ENCODE measurements at places on chromosomes 2 and 18. TPM values are rescaled to one million over a fixed set of nuclear protein-coding genes. Genes with fewer than 3 reads are reported as not detected.
A peak's percentile ranks its signal among the peaks of the same experiment; 100 is the strongest.

The IFIH1 gene
- 37.8 TPM for total RNA-seq

DNA sequence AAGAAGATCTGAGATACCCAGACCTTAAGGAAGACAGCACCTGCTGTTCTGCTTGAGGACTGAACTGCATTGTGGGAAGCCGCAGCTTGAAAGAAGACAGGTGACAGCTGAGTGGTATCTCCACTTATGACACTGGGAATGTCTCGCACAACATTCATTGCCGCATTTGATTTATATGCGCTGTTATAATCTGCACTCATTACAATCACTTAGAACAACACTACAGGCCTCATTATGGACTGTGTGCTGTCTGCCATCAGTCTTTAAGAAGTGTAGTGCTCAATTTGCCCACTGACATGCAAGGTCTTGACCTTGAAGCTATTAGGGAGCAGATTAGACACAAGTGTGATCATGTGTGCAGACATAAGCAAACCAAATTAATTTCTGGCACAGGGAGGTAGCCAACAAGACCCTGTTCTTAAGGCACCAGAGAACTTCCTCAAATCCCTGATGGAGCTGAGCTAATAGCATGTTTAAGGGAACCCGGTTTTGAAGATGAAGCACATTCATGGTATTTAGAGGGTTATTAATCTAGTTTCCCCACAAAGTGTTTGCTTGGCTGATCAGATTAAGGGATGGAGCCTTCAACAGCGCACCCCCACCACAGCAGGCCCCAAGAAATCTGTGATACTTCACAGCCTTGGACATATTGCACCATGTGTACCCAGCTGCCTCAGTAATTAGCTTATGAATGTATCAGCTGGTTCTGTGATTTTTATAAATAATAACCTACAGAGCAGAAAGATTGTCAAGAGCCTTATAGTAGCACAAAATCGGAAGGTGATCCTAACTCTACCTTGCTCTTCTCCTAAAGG, 146.8 kb downstream of the SATB2 start:
- no peak for DNase-seq

The GALNT13 gene
- not detected for total RNA-seq

DNA sequence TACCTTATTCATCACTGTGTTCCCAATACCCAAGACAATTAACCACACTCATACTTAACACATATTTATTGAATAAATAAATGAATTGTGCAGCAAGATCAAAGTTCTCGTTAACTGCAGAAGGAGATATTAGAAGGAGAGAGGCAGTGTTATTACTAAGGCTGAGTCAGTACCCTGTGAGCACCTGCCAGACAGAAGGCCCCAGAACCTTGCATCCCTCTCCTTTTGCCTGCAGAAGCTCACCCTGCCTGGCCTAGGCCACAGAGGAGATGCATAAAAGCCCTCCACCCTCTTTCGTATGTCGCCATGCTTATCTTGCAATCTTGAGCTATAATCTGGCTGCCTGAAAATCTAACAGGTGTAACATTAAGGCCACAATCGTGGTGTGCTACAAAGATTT, 20.5 kb upstream of the RNF149 start:
- no peak for DNase-seq

The WNT10A gene
- 3.4 TPM for total RNA-seq

GRCh38 chr2:143942486-143942885, 577.4 kb downstream of the ZEB2 start:
- DNase-seq: no peak

- no peak for DNase-seq
These were observed 3.3 kb downstream of the GPR39 start for GRCh38 chr2:132419941-132420340.

- no peak for DNase-seq
These were observed 104.0 kb upstream of the SLC66A3 start for GRCh38 chr2:11051280-11051679.

DNA sequence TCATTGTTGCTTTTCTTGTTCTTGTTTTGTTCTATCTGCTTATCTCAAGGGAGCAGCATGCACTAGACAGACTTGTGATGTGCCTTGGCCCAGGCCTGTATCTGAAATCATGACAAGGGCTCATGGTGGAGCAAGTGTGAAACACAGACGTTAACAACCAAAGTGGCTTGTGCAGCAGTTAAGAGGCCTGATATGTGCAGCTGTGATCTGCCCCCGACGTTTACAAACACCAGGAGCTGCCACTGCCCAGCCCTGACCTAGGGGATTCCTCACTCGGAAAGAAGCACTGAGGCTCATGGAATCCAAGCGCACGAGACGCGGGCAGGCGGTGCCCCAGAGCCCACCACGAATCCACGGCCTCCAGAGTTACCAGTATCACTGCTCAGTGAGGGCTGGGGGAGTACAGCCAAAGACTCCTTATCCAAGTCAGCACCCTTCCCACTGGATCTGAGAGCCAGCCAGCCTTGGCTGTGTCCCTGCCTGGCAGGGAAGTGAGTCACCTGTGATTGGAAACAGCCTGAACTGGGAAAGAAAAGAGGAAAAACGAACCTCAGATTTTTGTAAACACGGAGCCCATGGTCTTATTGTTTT, 62.3 kb upstream of the SNTG2 start:
- no peak for DNase-seq

The RPS27A gene
- total RNA-seq: 1,391 TPM

The MATN3 gene
- not detected for total RNA-seq

- no peak for DNase-seq
These were observed 429.4 kb downstream of the ARHGAP15 start for GRCh38 chr2:143558665-143559064.

DNA sequence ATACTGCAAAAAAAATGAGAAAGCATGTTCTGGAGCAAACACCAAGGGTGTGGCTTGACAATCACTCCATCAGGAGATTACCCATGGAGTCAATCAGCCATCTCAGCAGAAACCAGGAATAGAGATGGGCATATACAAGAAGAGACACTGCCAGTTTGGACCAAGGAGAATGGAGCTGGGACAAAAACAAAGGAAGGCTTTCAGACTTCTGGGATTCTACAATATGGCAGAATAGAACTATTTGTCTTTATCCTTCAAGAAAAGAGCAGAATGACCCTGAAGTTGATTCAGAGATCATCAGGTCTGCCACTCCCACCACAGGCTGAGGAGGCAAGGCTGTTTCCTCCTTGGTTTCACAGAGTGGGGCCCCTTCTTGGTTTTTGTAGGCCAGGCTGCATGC, 48.2 kb upstream of the KIF5C start:
- no peak for DNase-seq

The INSIG2 gene
- 23.1 TPM for total RNA-seq

The CCDC102B gene
- 4.3 TPM for total RNA-seq

The ANO7 gene
- total RNA-seq: 0.90 TPM

The UGT1A3 gene
- total RNA-seq: not detected

GRCh38 chr2:43766006-43766405, 7.8 kb upstream of the DYNC2LI1 start:
- DNase-seq: no peak

DNA sequence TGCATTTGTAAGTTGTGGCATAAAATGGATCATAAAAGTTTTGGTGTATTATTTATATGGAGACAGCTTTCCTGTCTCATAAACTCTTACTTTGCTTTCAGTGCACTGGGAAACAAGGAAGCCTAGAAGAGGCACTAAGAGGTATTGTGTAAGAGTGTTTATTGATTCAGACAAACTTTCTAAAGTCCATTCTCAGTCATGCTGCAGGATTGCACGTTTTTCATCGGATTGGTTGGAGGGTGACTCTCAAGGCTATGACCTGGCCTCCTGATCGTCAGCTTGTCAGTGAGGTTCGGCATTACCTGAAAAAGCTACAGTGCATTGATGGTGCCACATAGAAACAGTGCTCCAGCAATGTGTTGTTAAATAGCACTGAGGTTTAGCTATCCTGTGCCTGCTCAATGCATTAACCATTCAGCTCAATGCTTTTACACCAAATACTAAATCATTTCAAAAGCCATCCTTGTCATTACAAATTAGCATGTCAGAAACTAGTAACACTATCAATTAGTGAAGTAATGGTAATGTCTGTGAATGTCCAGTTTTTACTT, 545.5 kb downstream of the CBLN2 start:
- no peak for DNase-seq

DNA sequence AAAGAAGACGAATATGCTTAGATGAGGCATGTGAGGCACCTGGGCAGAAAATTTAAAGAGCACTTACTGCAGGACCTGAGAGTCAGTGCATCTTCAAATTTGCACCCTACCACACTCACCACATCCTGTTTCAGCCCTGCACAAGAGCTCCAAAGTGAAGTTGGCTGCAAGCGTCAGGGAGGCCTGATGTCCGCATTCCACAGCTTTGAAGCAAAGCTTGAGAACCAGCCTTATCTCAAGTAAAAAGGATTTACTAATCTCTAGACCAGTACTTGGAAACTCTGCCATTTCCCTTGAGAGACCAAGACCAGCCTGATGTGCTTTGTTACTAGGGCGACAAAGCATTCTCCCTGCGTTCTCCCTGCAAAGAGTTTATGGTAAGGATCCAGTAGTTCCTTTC, 3.4 kb upstream of the ASNSD1 start:
- DNase-seq: peak; percentile 62

The BBS5 gene
- total RNA-seq: 3.5 TPM

DNA sequence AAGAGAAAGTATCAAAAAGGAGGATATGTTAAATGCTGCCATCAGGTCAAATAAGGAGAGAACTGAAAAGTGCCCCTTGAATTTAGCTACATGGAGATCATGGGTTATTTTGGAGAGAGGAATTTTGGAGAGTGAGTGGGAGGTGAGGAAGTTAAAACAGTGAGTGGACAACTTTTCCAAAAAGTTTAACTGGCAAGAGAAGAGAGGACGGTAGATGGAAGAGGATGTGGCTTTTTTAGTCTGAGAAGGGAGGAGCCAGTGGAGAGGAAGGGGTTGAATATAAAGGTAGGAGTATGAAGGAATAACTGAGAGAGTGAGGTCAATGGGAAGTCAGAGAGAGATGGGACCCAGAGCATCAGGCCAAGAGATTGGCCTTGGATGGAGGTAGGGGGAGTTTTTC, 62.5 kb upstream of the NFE2L2 start:
- no peak for DNase-seq

DNA sequence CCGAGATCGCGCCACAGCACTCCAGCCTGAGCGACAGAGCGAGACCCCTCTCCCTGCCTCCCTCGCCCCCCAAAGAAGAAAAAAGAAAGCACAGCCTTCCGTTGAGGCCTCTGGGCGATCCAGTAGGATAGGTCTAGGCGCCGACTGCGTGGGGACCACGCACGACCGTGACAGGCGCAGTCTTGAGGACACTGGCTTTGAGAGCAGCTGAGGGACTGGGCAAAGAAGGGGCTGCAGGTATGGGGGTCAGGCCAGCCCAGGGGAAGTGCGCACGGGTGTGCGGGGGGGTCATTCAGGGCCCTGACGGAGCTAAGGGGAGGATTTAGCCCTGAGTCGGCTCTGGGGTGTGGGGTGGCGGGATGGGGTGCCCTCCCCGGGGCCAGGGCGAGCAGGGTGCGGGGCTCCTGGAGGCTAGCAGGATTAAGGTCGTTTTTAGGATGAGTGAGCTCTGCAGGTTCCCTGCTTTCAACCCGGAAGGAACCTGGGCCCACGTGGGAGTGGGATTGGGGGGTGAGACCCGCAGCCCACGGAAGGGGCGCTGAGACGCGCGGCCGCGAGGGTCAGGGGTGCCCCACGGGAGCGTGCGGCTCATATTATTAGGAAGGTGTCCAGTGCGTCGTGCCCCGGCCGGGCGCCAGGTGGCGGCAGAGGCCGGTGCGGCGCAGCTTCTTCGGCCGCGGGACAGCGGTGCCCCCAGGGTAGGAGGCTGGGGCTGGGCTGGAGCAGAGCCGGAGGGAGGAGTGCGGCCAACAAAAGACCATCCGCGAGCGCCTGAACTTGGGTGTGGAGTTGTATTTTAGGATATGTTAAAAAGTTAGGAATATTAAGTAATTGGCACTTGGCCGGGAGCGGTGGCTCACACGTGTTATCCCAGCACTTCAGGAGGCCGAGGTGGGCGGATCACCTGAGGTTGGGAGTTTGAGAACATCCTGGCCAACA, 20.5 kb upstream of the ZNF236 start:
- peak; percentile 53 for DNase-seq

GRCh38 chr18:67194886-67195285, 321.6 kb downstream of the DSEL start:
- no peak for DNase-seq

The DYNAP gene
- not detected for total RNA-seq

- DNase-seq: no peak
These were observed 74.3 kb downstream of the SNTG2 start for GRCh38 chr2:1024981-1025380.

The CKAP2L gene
- 45.5 TPM for total RNA-seq

DNA sequence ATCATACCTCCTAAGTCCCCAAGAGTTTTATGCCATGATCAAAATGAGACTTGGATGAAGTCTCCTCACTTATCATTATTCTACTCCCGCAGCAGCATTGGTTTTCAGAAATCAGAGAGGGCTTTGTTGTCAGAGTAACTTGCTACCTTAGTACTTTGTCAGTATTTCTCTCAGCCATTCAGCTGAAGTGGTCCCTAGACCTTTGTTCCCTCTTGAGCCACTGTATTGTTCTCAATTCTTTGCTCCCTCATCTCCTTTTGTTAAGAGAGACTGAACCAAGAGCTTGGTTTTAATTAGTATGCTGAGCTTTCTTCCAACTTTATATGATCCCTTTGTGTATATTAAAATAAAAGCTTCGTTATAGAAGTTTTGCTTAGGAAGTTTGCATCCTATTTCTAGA, 133.4 kb downstream of the DOCK10 start:
- DNase-seq: no peak

- no peak for DNase-seq
These were observed 381.0 kb downstream of the MTX2 start for GRCh38 chr2:176650104-176650837.

DNA sequence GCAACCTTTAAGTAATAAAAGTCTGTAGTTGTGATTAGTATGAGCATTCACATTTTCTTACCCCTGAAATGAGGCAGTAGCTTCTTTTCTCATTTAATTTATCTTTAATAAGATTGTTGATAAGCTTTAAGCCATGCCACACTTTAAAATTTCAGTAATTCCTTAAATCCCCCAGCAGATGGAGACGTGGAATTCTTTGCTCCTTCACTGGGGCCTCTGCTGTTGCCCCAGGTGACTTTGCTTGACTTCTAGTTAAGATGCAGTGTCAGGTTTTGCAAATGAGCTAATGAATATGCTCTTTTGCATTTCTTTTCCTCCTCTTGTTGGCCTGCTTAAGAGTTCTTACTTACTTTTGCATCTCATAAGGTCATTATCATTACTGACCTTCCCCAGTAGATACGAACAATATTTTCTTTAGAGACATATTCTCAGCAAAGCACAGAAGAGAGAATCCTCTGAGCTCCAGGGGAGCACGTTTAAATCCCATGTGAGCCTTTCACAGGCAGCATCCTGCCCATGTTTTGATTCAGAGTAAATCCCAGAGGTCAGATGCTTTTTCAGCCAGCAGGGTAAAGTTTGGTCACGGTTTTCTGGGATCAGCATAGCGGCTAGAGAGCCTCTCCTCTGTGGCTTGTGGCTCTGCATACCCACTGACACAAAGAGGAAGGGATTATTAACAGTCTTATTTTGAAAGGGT, 222.9 kb downstream of the PTPRM start:
- DNase-seq: no peak

Measured in activated T-cell treated with anti-CD3 and anti-CD28 coated beads, Interleukin-2, amount 50 U/mL, for 72 hours (primary cell).